ENCODE measurements at places on chromosomes 12 and 14.

DNA sequence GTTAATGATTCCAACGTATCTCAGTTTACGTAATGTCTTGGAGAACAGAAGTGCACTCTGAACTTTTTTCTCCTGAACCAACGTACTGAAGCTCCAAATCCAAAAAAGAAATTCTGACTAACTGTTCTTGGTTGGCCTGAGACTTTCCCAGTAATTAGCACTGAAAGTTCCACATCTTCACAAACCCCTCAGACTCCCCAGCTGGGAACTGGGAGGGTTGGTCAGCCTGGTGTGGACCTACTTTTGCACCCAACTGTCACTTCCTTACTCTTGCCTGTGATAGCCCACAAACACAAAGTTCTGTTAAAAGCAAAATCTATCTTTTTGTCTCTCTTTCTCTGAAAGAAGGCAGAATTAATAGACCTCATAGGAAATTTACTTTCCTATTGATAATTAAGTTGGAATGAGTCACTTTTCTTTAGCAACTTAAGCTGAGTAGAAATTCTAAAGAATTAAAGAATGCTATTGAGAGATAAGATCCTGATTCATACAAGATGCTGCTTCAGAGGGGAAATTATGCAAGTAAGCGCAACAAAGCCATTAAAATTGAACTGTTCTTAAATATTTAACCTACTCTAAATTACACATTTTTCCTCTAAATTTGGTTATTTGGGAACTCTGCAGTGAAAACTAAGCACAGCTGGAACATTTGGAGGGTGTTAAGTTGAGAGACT lies 155.0 kb downstream of the EPS8 start:
- no peak for DNase-seq

- DNase-seq, result no peak
Measured at GRCh38 chr12:116406529-116406928, 129.0 kb upstream of the MED13L start.

DNA sequence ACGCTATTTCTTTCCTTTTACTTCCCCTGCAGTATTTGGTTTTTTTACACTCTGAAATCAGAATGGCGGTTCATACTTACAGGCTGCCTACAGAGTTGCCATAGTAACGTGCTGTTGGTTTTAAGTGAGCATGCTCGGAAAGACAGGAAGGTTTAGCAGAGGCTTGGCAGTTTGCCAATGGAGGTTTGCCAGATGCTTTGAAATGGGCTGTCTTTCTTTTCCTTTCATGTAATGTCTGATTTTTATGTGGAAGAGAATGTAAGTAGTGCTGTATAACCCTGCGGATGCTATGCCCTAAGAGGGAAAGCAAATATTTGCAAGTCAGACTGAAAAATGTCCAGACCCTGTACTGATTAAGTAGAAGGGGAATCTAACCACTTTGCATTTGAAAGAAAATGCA lies 32.8 kb downstream of the ARID4A start:
- peak; percentile 60 for DNase-seq

DNA sequence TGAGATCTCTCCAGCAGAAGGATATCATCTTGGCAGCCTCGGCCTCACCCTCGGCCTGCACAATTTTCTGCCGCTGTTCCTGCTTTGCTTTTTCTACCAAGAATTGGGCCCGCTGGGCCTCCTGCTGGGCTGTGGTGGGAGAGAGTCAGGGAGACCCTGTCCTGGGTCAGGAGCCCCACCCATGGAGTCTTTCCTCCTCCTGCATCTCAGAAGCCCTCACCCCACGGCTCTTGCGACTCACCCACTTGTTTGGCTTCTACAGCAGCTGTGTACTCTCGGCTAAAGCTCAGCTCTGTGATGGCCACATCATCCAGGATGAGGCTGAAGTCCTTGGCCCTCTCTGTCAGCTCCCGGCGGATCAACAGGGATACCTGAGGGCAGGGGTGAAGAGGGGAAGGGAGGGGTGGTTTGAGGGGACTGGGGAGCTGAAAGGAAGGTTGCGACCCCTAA lies 2.8 kb downstream of the PHB2 start:
- DNase-seq, result no peak

GRCh38 chr12:123126294-123127181 lies 24.4 kb downstream of the PITPNM2 start:
- DNase-seq, result no peak

DNA sequence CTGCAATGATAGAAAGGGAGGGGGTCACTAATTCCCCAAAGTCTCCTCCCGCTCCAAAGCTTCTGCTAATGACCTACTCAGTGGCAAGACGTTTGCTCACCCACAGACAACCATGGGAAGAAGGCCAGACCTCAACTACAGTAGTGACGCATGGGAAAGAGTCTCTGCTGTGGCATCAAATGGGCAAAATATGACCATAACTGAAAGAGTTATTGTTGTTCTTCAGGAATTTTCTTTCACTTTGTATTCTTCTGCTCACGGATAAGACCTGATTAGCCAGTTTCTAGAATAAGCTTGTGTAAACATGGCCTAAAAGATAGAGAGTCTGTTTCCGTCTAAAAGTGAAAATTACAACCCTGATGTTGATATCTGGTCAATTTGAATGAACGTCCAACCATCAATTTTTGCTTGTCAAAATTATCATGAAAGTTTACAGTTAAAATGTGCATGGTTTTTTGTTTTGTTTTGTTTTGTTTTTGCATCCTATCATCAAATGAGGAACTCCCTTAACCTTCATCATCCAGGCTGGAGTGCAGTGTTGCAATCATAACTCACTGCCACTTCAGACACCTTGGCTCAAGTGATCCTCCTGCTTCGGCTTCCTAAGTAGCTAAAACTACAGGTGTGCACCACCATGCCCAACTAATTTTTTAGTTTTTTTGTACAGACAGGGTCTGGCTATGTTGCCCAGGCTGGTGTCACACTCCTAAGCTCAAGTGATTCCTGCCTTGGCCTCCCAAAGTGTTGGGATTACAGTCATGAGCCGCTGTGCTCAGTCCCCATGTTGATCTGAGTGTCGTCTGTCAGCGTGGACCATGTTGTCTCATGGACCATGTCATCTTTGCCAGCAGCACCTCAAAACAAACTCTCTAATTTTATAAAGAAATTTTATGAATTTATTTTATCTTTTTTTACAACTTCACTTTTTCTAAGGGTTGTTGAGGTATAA lies 7.0 kb downstream of the KRT6B start:
- DNase-seq, result no peak

- no peak for DNase-seq
Measured at GRCh38 chr12:51195841-51196240, 22.0 kb downstream of the POU6F1 start.
